ENCODE measurements at places on chromosomes 6 and 20.

GRCh38 chr20:38581013-38581412 is at the start of gene ADIG:
Gene ADIG (plus strand): TSS chr20:38581197. CDS start chr20:38581251, 54 bp downstream.
- no peaks in the 10 kb centered on the region for H3K36me3 ChIP-seq
- no peaks in the 10 kb centered on the region for H3K4me1 ChIP-seq
- DNase-seq = peak; percentile 59

DNA sequence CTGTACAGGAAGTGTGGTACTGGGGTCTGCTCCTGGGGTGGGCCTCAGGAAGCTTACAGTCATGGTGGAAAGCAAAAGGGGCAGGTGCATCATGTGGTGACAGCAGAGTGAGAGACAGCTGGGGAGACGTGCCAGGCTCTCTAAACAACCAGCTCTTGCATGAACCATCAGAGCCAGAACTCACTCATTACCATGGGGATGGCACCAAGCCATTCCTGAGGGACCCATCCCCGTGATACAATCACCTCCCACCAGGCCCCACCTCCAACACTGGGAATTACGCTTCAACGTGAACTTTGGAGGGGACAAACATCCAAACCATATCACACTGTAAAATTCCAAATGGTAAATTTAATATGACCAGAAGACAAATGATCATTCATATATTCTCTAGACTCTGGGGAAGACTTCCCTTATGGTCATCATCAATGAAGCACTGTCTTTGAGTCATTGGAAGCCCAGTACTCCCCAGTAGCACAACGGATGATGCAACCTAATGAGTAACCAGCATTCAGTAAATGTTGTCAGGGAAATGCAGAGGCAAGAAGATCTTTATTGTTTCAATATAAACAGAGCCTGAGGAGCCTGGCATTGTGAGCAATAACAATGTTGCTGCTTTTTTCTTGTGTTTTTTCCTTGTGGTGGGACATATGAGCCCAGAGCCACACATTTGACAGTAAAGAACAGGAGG is 48.2 kb upstream of the RALY start:
- H3K27me3 ChIP-seq = no peaks in the 10 kb centered on the region
- no peaks in the 10 kb centered on the region for H3K4me1 ChIP-seq
- H3K27ac ChIP-seq = no peak overlapping the region
- H3K36me3 ChIP-seq = no peaks in the 10 kb centered on the region
- H3K4me3 ChIP-seq = no peak overlapping the region

- H3K27ac ChIP-seq = no peak overlapping the region
- H3K4me1 ChIP-seq = peaks cover 2% of the 10 kb centered on the region
- no peak for DNase-seq
- no peaks in the 10 kb centered on the region for H3K36me3 ChIP-seq
These were observed 91.3 kb downstream of the VEGFA start for GRCh38 chr6:43861212-43861894.

DNA sequence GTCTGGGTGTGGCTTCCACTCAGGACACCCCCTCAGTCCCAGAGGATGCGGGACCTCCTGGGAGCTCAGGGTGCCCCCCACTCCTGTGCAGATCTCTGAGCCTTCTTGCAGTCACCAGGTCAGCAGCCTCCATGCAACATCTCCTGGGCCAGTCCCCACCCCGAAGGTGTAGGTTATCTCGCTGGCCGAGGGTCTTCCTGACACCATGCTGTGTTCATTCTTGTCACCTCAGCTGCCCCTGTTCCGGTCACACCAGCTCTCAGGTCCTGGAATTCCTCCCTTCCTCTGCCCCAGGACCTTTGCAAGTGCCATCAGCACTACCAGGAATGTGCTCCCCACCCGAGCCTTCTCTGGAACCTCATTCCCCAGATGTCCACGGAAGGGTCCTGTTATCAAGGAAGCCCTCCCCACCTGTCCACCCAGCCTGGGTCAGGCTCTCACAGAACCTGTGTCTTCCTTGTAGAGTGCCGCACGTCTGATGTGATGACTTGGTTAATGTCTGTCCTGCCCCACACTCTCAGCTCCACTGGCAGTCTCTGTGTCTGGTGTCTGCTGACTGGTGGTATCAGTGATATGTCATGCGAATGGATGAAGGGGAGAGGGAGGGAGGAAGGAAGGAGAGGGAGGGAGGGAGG is 329.6 kb downstream of the TAF4 start:
- H3K4me1 ChIP-seq = no peaks in the 10 kb centered on the region
- no peak for DNase-seq
- no peaks in the 10 kb centered on the region for H3K36me3 ChIP-seq
- H3K27ac ChIP-seq = no peak overlapping the region
- no peaks in the 10 kb centered on the region for H3K27me3 ChIP-seq

- H3K27ac ChIP-seq = no peak overlapping the region
- no peaks in the 10 kb centered on the region for H3K36me3 ChIP-seq
- no peak overlapping the region for H3K4me3 ChIP-seq
- DNase-seq = no peak
- no peaks in the 10 kb centered on the region for H3K4me1 ChIP-seq
These were observed 34.7 kb upstream of the IRF4 start for GRCh38 chr6:356828-357251.

- no peak overlapping the region for H3K4me3 ChIP-seq
- peak overlapping the region; percentile 9 for H3K27ac ChIP-seq
- H3K4me1 ChIP-seq = peaks cover 3% of the 10 kb centered on the region
- H3K27me3 ChIP-seq = no peaks in the 10 kb centered on the region
- DNase-seq = peak; percentile 24
These were observed 54.4 kb upstream of the CEP85L start for GRCh38 chr6:118705544-118706491.

DNA sequence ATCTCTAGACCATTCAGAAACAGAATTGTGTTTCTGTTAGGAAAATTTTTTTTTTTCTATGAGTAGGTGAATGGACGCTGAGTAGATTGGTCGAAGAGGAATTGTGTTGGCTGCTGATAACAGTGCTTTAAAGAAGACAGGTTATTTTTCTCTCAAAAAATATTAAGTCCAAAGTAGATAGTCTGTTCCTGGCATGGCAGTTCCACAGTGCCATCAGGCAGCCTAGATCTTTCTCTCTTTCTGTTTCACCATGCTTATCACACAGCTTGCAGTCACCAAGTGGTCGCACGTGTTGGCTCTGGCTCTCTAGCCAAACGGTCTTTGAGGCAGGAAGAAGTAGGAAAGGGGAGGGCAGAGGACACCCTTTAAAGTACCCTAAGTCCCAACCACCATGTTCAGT is 22.4 kb upstream of the SERINC3 start:
- DNase-seq = no peak
- H3K4me1 ChIP-seq = no peaks in the 10 kb centered on the region
- H3K27ac ChIP-seq = no peak overlapping the region
- no peaks in the 10 kb centered on the region for H3K27me3 ChIP-seq

DNA sequence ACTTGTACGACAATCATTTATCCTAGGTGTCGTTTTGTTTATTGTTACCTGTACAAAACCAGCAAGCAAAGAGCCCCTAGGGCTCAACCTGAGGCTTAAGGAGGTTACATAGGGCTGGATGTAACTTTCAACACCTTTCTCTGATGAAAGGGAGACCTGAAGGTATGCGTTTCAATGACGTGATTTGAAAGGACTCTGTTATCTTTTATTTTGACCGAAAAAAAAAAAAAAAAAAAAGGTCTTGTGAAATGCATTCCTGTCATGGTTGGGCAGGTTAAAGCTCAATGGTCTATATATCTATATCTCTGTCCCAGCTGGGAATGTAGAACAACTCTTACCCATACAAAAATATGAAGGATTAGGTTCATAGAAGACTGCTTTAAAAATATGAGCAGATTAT is 78.7 kb upstream of the SASH1 start:
- DNase-seq = no peak
- no peak overlapping the region for H3K4me3 ChIP-seq
- H3K27me3 ChIP-seq = no peaks in the 10 kb centered on the region

DNA sequence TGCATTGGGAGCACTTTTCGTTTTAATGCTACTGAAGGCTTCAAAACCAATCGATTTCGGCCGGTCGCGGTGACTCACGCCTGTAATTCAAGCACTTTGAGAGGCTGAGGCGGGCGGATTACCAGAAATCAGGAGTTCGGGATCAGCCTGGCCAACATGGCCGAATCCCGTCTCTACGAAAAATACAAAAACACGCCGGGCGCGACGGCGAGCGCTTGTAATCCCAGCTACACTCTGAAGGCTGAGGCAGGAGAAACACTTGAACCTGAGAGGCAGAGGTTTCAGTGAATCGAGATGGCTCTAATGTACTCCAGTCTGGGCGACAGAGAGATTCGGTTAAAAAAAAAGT is 58.4 kb downstream of the TRIM38 start:
- no peaks in the 10 kb centered on the region for H3K27me3 ChIP-seq
- no peaks in the 10 kb centered on the region for H3K36me3 ChIP-seq
- H3K27ac ChIP-seq = peak overlapping the region; percentile 98
- peaks cover 2% of the 10 kb centered on the region for H3K4me1 ChIP-seq
- H3K4me3 ChIP-seq = peak overlapping the region; percentile 96

- no peak for DNase-seq
- H3K27ac ChIP-seq = no peak overlapping the region
- H3K4me1 ChIP-seq = no peaks in the 10 kb centered on the region
- H3K27me3 ChIP-seq = no peaks in the 10 kb centered on the region
- no peaks in the 10 kb centered on the region for H3K36me3 ChIP-seq
These were observed 249.1 kb downstream of the OGFRL1 start for GRCh38 chr6:71537717-71538116.

DNA sequence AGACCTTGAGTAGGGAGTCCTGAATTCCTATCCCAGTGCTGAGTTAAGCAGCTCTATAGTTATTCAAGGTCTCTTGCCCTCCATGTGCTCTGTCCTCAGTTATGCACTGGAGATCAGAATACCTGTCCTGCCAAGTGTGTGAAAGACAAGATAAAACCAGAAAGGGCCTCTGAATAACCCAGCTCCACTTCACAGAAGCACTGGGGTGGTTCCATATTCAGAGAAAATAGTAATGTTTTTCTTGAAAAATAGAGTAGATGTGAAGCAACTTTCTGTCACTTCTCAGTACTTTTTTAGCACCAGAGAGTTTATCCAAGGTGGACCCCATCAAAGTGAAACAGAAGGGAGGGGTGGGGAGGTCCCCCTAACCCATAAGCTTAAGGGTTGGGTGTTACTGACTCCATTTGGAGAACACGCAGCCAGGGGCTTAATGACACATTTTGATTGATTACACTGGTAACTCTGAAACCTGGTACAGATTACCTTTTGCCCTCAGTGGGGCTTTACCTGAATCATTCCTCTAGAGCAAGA is 509.8 kb upstream of the JARID2 start:
- no peaks in the 10 kb centered on the region for H3K27me3 ChIP-seq
- H3K4me3 ChIP-seq = no peak overlapping the region
- no peak for DNase-seq
- H3K27ac ChIP-seq = no peak overlapping the region
- H3K4me1 ChIP-seq = no peaks in the 10 kb centered on the region

- DNase-seq = no peak
- no peak overlapping the region for H3K4me3 ChIP-seq
- H3K27me3 ChIP-seq = no peaks in the 10 kb centered on the region
- no peak overlapping the region for H3K27ac ChIP-seq
- H3K36me3 ChIP-seq = no peaks in the 10 kb centered on the region
These were observed 58.5 kb upstream of the HIVEP1 start for GRCh38 chr6:11953641-11954040.

DNA sequence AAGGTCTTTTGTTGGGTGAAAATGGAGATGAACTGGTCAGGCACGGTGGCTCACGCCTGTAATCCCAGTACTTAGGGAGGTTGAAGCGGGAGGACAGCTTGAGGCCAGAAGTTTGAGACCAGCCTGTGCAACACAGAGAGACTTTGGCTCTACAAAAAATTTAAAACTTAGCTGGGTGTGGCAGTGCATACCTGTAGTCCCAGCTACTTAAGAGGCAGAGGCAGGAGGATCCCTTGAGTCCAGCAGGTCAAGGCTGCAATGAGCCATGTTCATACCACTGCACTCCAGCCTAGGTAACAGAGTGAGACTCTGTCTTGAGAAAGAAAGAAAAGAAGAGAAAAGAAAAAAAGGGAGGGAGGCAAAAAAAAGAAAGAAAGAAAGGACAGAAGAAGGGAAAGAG is 90.9 kb upstream of the NFATC2 start:
- no peaks in the 10 kb centered on the region for H3K36me3 ChIP-seq
- no peak for DNase-seq
- H3K27ac ChIP-seq = no peak overlapping the region
- H3K4me3 ChIP-seq = no peak overlapping the region
- H3K4me1 ChIP-seq = no peaks in the 10 kb centered on the region
- H3K27me3 ChIP-seq = no peaks in the 10 kb centered on the region

DNA sequence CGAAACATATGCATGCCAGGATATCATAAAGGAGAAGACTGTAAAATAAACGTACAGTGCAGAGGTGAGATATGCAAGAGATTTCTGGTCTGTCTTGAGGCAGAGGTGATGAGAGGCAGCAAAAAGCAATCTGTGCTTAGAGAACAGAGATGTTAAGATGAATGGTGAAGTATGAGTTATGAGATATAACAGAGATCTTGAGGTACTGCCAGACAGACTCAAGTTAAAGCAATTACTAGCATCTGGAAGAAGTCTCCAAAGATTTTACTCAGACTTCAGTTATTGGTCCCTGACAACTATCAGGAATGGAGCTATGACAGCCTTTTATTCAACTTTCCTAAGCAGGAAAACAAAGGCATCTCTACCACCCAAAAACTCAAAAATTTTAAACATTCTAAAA is 122.8 kb upstream of the DST start:
- H3K36me3 ChIP-seq = no peaks in the 10 kb centered on the region
- DNase-seq = no peak
- H3K27me3 ChIP-seq = no peaks in the 10 kb centered on the region
- no peak overlapping the region for H3K27ac ChIP-seq

DNA sequence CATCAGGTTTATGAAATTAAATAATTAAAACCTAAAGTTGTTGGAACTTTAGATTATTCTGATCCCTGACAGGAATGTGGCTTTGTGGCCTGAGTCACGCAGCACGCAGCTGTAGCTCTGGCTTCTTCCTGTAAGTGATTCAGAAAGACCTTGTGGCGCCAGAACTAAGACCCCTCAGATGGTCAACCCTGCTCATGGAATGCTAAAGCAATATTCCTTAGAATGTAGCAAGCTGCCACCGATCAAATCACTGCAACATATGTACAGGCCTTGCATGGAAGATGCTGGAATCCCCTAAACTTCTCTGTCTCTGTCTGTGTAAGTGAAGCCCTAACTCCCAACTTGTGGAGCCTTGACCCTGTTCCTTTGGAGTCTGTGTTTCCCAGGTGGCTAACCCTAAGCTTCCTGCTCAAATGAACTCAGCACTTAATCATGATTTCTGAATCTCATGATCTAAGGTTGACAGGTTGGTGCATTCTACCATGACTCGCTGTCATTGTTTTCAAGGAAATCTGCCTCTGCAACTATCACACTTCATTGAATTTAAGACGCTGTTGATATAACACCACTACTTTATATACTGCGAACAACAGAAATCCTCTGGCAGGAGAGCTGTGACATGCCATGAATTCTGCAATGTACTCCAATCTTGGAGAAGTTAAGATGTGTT is 111.2 kb upstream of the CST7 start:
- no peak overlapping the region for H3K27ac ChIP-seq
- no peaks in the 10 kb centered on the region for H3K36me3 ChIP-seq
- H3K4me3 ChIP-seq = no peak overlapping the region
- DNase-seq = no peak
- H3K27me3 ChIP-seq = no peaks in the 10 kb centered on the region
- no peaks in the 10 kb centered on the region for H3K4me1 ChIP-seq

GRCh38 chr6:44606504-44606903 is 219.0 kb downstream of the CDC5L start:
- no peaks in the 10 kb centered on the region for H3K4me1 ChIP-seq
- DNase-seq = no peak
- no peak overlapping the region for H3K4me3 ChIP-seq
- no peak overlapping the region for H3K27ac ChIP-seq

- no peak overlapping the region for H3K27ac ChIP-seq
- H3K4me1 ChIP-seq = no peaks in the 10 kb centered on the region
- H3K36me3 ChIP-seq = no peaks in the 10 kb centered on the region
These were observed 53.6 kb upstream of the TRERF1 start for GRCh38 chr6:42505385-42505718.

- no peaks in the 10 kb centered on the region for H3K36me3 ChIP-seq
- DNase-seq = no peak
- no peak overlapping the region for H3K27ac ChIP-seq
- H3K4me1 ChIP-seq = no peaks in the 10 kb centered on the region
These were observed 410.4 kb downstream of the LMBRD1 start for GRCh38 chr6:69386426-69386825.
